Hepatocyte (in vitro differentiated cells): ENCODE measurements at places on chromosomes 12 and 14.

DNA sequence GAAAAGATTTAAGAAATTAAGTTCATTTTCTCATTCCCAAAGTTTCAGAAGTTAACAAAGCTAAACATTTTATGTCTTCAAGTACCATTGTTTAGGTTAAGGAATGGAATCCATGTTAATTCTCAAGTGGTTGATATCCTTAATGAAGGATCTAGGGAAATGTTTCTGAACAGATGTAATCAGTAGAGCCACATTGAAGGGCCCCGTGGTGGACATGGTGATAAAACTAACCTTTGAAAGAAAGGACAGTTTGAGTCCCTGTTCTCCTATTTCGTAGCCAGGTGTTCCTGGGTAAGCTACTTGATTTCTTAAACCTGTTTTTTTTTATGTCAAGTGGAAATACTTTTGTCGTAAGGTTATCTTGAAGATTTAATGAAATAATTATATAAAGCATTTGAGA lies 4.6 kb downstream of the PPM1A start:
- no peaks in the 10 kb centered on the region for H3K27me3 ChIP-seq
- H3K36me3 ChIP-seq, result no peaks in the 10 kb centered on the region
- DNase-seq, result no peak
- H3K4me3 ChIP-seq, result no peak overlapping the region
- H3K4me1 ChIP-seq, result peaks cover 28% of the 10 kb centered on the region

GRCh38 chr12:27970401-27971120 lies 2.0 kb downstream of the PTHLH start:
- peak; percentile 47 for DNase-seq
- no peak overlapping the region for H3K27ac ChIP-seq
- H3K36me3 ChIP-seq, result no peaks in the 10 kb centered on the region
- H3K27me3 ChIP-seq, result peaks cover 87% of the 10 kb centered on the region
- peak overlapping the region; percentile 32 for H3K4me3 ChIP-seq

GRCh38 chr12:27279826-27280225 lies 35.7 kb downstream of the STK38L start:
- H3K36me3 ChIP-seq, result no peaks in the 10 kb centered on the region
- DNase-seq, result peak; percentile 27
- no peaks in the 10 kb centered on the region for H3K27me3 ChIP-seq
- H3K27ac ChIP-seq, result peak overlapping the region; percentile 54
- H3K4me3 ChIP-seq, result no peak overlapping the region

GRCh38 chr14:70904373-70904772 lies 2.9 kb upstream of the PCNX1 start:
- no peak overlapping the region for H3K27ac ChIP-seq
- H3K36me3 ChIP-seq, result no peaks in the 10 kb centered on the region
- no peaks in the 10 kb centered on the region for H3K27me3 ChIP-seq
- H3K4me3 ChIP-seq, result no peak overlapping the region

GRCh38 chr12:2475984-2476383 lies 318.8 kb upstream of the FKBP4 start:
- no peaks in the 10 kb centered on the region for H3K36me3 ChIP-seq
- no peaks in the 10 kb centered on the region for H3K4me1 ChIP-seq
- no peaks in the 10 kb centered on the region for H3K27me3 ChIP-seq
- H3K4me3 ChIP-seq, result no peak overlapping the region
- DNase-seq, result no peak

- H3K27me3 ChIP-seq, result no peaks in the 10 kb centered on the region
- H3K4me3 ChIP-seq, result no peak overlapping the region
- no peak overlapping the region for H3K27ac ChIP-seq
- no peak for DNase-seq
Measured at GRCh38 chr14:74035556-74035955, 16.4 kb downstream of the BBOF1 start.

DNA sequence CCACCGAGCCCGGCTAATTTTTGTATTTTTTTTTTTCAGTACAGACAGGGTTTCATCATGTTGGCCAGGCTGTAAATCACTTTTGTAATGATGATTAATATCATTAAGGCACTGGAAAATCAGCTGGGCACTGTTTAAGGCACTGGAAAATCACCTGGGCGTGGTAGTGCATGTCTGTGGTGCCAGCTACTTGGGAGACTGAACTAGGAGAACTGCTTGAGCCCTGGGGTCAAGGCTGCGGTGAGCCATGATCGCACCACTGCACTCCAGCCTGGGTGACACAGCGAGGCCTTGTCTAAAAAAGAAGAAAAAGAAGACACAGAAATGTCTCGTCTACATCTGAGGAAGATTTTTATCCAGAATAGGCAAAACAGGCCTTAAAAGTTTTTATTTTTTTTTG lies 12.7 kb downstream of the SLC11A2 start:
- H3K4me3 ChIP-seq, result no peak overlapping the region
- H3K36me3 ChIP-seq, result no peaks in the 10 kb centered on the region
- no peaks in the 10 kb centered on the region for H3K27me3 ChIP-seq
- no peak overlapping the region for H3K27ac ChIP-seq

DNA sequence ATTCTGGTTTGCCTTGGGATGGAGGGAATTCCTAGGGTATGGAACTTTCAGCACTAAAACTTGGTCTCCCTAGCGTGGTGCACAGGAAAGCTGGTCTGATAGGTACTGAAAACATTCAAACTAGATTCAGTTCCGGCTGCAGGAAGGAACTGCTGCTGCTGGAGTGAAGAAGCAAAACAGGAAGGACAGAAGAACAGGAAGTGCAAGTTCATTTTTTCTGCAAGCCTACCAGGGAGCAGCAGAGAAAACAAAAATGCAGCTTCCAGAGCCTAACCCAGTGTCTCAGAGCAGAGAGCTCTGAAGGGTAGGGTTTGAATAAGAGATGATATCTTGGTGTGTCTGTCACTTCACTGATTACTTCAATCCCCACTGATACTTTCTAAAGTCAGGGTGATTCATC lies 165.2 kb downstream of the VRK1 start:
- H3K4me3 ChIP-seq, result no peak overlapping the region
- H3K27ac ChIP-seq, result no peak overlapping the region
- DNase-seq, result no peak
- H3K27me3 ChIP-seq, result no peaks in the 10 kb centered on the region
- no peaks in the 10 kb centered on the region for H3K4me1 ChIP-seq
- no peaks in the 10 kb centered on the region for H3K36me3 ChIP-seq

GRCh38 chr12:115810122-115810901 lies 467.2 kb downstream of the MED13L start:
- H3K4me3 ChIP-seq, result no peak overlapping the region
- H3K36me3 ChIP-seq, result no peaks in the 10 kb centered on the region
- no peaks in the 10 kb centered on the region for H3K4me1 ChIP-seq
- peak; percentile 64 for DNase-seq

DNA sequence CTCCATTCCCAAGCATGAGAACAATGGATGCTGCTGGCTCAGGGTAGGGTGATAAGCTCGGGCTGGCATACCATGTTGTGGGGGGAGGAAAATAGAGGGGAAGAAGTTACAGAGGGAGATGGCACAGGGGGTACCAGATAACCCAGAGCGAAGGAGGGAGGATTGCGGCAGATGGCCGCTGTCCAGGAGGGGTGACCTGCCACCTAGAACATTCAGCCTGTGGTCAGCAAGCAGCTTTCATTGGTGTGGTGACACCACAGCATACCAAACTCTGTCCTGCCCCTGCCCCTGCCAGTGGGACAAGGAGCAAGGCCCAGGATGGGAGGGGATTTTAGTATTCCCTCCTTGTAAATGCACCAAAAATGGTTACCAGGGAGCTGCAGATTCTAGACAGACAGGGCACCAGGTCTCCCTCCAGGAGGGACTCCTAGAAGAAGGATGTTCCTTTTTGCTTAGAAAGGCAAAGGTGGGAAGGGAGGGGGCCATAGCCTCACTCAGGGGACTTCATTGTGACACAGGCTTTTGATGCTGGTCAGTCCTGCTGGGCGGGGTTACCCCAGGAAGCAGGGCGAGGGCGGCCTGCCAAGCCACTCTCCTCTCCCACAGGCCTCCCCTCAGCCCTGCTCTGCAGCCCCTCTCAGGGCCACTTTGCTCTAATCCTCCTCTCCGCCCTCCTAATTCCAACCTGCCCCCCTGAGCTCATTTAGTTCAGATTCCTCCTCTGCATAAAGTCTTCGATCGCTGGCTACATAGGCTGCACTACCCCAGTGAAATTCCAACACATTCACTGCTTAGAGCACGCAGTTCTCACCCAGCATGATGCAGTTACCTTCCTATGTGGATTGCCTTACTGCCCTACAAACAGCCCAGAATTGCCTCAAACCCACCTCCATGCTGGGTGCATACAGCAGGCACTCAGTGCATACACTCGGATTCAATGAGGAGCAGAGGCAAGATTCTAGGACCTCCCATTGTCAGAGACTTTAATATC lies 36.0 kb upstream of the PLEKHG6 start:
- peaks cover 27% of the 10 kb centered on the region for H3K4me1 ChIP-seq
- no peak overlapping the region for H3K27ac ChIP-seq

DNA sequence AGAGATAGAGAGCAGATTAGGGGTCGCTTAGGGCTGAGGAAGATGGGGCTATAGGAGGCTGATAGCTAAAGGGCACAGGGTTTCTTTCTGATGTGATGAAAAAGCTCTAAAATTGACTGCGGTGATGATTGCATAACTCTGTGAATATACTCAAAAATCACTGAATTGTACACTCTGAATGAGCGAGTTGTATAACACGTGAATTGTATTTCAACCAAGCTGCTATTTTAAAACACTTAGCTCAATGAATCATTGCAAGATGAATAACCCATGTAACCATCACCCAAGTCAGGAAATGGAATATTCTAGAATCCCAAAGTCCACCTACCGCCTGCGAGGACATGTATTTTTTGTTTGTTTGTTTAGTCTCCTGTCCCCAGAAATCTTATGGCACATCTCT lies 60.1 kb upstream of the CCND2 start:
- H3K27ac ChIP-seq, result no peak overlapping the region
- DNase-seq, result no peak
- peaks cover 4% of the 10 kb centered on the region for H3K27me3 ChIP-seq
- H3K4me3 ChIP-seq, result no peak overlapping the region
- no peaks in the 10 kb centered on the region for H3K4me1 ChIP-seq
- H3K36me3 ChIP-seq, result no peaks in the 10 kb centered on the region

DNA sequence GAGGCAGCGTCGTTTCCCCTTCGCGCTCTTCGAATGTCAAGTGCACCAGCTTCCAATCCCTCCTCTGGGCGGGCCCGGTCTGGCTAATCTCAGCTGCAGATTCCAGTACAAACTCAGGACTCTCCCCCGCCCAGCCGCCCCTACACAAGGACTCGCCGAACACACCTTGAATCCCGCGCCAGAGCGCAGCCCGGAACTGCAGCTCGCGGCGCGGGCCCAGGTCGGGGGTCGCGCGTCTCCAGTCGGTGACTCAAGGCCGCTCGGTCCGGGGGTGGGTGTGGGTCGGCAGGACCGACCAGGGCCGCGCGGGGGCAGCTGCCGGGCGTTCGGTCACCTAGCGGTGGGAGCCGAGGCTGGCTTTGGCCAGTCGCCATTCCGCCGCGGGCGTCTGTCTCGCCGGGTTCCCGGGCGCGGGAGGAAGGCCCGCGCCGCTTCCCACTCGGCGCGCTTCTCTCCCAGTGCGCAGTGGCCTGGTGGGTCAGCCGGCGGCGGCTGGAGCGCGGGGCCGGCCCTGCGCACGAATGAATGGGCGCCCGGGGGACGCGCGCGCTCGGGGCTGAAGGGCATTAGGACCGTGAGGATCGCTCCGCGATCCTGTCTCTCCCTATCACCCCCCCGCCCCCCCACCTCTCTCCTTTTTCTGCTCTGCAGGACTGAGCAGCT lies at the start of gene GALNT16:
Gene GALNT16 (plus strand): TSS at position 632 of the 663 bp plus-strand sequence. CDS start 133 bp downstream, outside the sequence.
- DNase-seq, result peak; percentile 63
- peak within 1 kb of the TSS; percentile 90 for H3K4me3 ChIP-seq
- no peak within 1 kb of the TSS for H3K27ac ChIP-seq
- no peaks in the 10 kb centered on the region for H3K36me3 ChIP-seq

DNA sequence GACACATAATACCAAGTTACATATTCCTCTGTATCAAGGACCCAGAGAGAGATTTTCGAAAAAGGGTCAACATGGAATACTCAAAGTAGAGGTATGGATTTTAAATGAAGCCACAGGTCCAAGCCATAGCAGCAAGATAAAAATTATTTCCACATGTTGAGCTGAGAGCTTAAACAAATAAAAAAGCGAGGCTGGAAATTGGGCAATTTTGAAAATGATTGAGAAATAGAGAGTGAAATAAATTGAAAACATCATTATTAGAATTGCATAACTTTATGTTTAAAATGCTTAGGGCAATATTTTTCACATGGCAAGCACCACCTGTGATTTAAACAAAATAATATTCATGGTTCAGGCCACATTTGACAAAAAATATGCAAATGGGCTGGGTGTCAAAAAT lies 1251.0 kb upstream of the USP15 start:
- H3K4me3 ChIP-seq, result no peak overlapping the region
- H3K36me3 ChIP-seq, result no peaks in the 10 kb centered on the region
- DNase-seq, result no peak
- no peak overlapping the region for H3K27ac ChIP-seq
- H3K27me3 ChIP-seq, result no peaks in the 10 kb centered on the region

- no peaks in the 10 kb centered on the region for H3K27me3 ChIP-seq
- no peaks in the 10 kb centered on the region for H3K36me3 ChIP-seq
- peak overlapping the region; percentile 33 for H3K4me3 ChIP-seq
- DNase-seq, result peak; percentile 56
- peak overlapping the region; percentile 96 for H3K27ac ChIP-seq
Measured at GRCh38 chr14:21072031-21072473, 1.9 kb downstream of the ARHGEF40 start.

- no peaks in the 10 kb centered on the region for H3K27me3 ChIP-seq
- H3K27ac ChIP-seq, result no peak overlapping the region
- H3K4me1 ChIP-seq, result peaks cover 26% of the 10 kb centered on the region
- no peak for DNase-seq
Measured at GRCh38 chr14:104151566-104152245, 13.3 kb downstream of the KIF26A start.

DNA sequence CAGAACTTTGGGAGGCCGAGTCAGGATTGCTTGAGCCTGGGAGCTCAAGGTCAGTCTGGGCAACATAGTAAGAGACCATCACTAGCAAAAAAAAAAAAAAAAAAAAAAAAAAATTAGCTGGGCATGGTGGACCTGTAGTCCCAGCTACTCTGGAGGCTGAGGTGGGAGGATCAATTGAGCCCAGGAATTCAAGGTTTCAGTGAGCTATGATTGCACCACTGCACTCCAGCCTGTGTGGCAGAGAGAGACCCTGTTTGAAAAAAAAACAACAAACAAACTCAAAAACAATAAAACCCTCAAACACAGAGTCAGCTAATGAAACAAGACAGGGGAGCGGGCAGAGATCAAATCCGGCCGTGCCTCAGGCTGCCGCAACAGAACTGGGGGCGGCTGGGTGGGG lies 41.7 kb upstream of the DLK1 start:
- no peaks in the 10 kb centered on the region for H3K36me3 ChIP-seq
- no peaks in the 10 kb centered on the region for H3K27me3 ChIP-seq
- H3K27ac ChIP-seq, result no peak overlapping the region
- no peak overlapping the region for H3K4me3 ChIP-seq
- peaks cover 24% of the 10 kb centered on the region for H3K4me1 ChIP-seq

- no peak overlapping the region for H3K27ac ChIP-seq
- H3K36me3 ChIP-seq, result no peaks in the 10 kb centered on the region
- H3K27me3 ChIP-seq, result peaks cover 8% of the 10 kb centered on the region
- H3K4me1 ChIP-seq, result no peaks in the 10 kb centered on the region
- no peak for DNase-seq
Measured at GRCh38 chr12:131346555-131347344, 364.1 kb upstream of the SFSWAP start.
